ENCODE measurements at places on chromosomes 1 and 21. TPM values are rescaled to one million over a fixed set of nuclear protein-coding genes. Genes with fewer than 3 reads are reported as not detected.

DNA sequence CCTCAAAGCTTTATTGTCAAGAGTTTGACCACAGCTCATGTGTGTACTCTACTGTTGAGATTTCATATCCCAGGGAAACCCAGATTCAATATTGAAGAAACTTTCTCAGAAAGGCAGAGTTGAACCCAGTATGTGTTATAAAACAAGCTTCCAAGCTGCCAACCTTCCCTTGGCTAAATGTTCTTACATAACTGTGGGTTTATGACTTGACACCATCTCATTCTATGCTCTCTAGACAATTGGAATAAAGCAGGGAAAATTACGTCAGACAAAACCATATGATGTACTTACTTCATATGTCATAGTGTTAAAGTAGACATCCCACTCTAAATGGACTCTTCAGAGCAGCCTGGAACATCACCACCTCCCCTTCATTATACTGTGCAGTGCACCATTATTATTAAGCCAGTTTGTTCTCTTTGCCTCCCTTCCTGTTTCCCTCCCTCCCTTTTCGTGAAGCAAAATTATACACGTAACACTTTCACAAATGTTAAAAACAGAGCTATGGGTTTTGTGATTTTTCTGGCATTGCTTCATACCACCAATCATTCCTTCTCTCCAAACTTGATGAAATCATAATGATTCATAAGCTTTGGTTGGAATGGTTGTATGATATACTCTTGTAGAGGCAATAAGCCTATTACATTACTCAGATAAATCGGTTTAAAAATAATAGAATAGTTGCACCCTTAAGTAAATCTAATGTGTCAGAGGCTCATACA, 507.2 kb downstream of the LTN1 start:
- no peak for DNase-seq

GRCh38 chr1:11156963-11157362, 32.2 kb upstream of the ANGPTL7 start:
- no peak for DNase-seq

DNA sequence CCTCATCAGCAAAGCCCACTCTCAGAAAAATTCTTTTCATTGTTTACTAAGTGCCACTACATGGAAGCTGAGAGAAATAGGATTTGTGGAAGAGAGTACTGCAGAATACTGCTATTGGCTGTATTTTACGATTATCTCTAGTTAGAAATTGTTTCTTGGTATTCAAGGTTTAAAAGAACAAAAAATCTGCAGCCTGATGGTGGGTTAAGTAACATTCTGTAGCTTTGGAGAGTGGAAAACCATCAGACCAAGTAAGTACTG, 27.3 kb downstream of the PTTG1IP start:
- DNase-seq, result no peak

Gene ETV3L
- not detected for total RNA-seq

DNA sequence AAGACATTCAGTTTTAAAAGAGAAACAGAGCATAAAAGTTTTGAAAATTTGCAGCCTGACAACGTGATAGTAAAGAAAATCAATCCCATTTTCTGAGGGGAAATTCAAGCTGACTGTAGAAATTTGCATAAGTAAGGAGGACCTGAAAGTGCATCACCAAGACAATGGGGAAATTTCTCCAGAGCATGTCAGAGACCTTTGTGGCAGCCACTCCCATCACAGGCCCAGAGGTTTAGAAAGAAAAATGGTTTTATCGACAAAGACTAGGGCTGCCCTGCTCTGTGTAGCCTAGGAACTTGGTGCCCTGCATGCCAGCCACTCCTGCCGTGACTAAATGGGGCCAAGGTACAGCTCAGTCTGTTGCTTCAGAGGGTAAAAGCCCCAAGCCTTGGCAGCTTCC, 1640.2 kb upstream of the PRMT6 start:
- DNase-seq, result no peak

Gene C1orf116
- 0.17 TPM for total RNA-seq

DNA sequence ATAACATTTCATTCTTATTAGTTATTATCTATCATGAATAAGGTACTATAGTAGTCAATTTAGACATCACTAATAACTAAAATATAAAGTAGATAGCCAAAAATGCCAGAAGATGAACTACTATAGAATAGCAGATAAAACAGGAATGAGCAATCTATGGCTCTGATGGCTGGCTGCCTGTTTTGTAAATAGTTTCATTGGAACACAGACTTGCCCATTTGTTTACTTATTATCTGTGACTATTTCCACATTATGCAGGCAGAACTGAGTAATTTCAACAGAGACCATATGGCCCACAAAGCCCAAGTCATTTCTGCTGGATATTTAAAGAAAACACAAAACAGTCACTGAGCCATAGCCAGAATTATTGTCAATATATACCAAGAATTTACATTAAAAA, 222.1 kb downstream of the COL24A1 start:
- DNase-seq, result no peak

DNA sequence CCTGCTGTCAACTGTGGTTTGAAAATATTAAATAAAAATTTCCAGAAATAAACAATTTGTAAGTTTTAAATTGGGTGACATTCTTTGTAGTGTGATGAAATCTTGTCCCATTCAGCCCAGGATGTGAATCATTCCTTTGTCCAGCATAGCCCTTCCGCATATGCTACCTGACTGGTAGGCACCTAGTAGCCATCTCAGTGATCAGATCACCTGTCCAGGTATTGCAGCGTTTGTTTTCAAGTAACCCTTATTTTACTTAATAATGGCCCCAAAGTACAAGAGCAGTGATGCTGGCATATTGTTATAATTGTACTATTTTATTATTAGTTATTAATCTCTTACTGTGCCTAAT, 351.6 kb upstream of the B3GALT2 start:
- DNase-seq, result no peak

DNA sequence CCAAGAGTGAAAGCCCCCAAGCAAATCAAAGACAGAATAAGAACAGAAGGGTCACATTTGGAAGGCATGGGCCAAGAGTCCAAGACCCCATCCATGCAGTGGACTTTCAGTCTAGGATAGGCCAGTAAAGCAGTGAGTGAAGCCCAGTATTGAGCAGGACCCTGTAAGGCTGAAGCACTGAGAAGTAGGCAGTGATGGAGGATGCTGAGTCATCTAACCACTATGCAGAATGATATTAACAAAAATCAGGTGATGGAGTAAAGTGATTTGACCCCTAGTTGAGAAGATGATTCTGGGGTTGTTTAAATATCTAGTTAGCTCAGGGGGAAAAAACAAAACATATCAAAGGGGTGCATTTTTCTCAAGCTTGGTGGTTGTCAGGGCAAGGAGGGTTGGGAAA, 308.7 kb upstream of the PLXNA2 start:
- no peak for DNase-seq

DNA sequence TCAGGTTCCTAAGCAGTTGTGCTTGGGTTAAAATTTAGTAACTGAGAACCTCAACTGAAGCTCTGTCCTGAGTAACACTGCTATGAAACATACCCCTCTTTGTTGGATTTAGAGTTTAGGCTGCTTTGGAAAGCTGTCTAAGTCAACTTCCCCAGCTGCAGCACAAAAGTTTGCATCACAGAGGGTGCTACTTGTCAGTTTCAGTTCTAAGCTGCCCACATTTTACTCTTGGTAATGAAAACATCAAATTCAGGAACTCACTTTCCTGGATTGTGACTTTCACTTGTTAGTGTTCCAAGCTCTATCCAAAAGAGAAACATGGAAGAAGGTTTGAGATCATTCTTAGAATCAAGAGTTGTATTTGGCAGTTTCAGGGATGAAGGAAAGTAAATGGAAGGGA, 191.7 kb upstream of the NFIA start:
- no peak for DNase-seq

Gene HCRTR1
- 4.6 TPM for total RNA-seq

GRCh38 chr1:71657891-71658679, 577.2 kb upstream of the ZRANB2 start:
- no peak for DNase-seq

Gene CLCA1
- total RNA-seq, result not detected

- DNase-seq, result no peak
These were observed 11.4 kb downstream of the SAMD11 start for GRCh38 chr1:934991-935750.

Gene KRTAP10-4
- total RNA-seq, result not detected

GRCh38 chr1:118101515-118101844, 83.5 kb downstream of the SPAG17 start:
- DNase-seq, result no peak

DNA sequence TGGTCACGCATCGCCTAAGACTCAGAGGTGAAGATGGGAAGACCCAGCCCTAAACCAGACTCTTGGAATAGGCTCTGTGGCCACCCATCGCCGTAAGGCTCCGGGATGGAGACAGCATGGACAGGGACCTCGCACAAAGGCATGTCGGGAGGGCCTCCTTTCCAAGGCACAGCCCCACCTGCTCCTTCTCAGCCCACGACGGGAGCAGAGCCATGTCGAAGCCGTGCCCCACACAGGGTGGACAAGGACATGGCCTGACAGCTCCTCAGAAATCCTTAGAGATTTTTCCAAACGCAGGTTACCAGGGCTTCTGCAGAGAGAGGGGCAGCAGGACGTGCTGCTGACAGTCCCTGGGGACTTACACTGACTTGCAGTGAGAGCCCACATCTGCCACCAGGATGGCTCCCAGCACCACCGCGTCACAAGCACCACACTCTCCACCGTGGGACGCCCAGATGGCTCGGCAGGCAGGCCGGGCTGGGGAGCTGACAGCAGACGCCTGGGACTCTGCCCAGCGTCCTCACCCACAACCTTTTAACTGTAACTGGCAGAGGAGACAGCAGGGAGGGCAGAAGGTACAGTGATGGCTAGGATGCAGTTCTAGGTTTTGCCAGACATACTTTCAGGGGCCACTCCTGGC, 12.0 kb downstream of the SSU72 start:
- DNase-seq, result no peak

Gene CFAP141
- total RNA-seq, result not detected

DNA sequence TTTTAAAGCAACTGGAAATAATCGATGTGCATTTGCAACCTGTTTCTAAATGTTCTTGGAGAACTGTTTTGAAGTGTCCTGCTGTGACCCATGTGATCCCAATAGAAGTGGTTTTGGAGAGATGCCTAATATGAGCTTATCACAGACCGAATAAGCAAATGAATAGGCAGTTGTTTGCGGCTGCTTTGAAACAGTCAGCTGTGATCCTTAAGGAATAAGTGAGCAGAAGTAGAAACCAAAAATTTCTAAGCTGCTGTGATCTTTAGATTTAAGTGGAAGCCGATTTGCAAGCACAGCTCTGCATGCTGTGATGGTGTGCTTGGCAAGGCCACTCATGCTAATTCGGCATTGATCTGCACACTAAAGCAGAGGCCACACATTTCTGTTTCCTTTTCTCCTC, 329.5 kb upstream of the DUSP10 start:
- no peak for DNase-seq

GRCh38 chr21:37450445-37450941, 83.9 kb downstream of the DYRK1A start:
- peak; percentile 52 for DNase-seq

DNA sequence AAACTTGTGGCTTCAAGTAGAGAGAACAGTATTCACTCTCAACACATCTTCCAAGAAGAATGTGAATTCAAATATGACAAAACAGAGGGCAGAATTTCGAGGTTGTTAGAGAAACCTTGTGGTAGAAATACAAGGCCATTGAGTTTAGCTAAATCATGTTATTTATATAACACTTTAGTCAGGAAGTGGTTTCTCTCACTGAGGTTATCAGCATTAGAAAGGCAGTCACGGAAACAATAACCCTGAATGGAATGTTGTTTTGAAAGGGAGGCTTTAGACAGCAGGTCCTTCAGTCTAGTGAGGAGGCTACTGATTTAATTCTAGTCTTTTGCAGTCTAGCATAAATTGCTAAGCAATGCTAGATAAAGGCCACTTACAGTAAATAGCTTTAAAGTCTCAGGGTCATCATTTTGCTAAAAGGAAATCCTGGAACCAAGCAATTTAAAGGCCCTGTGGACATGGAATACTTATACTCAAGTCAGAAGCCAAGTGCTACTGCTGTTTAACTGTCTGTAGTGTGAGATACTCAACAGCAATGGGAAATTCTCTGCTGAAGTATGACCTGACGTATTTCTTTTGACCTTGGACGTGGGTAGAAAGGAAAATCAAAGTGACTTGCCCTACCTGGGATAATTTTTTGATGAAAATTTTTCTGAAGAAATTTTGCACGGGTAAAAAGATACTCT, 89.0 kb upstream of the CHODL start:
- DNase-seq, result peak; percentile 44

DNA sequence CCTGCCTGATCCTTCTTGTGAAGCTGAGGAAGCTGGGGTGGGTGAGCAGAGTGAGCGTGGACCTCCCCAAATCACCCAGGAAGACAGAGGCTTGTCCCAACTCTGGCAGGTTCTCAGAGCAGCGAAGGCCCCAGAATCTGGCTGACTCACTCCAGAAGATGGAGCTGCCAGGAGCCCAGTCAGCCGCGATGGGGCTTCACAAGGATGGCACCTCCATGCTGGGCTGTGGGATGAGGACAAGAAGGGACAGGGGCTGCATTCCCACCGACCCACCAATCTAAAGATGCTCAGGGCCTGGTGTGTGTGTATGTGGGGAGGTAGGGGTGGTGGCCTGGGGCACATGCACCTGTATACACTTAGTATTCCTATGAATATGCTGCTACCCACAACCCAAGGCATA, 52.9 kb downstream of the ATP1A1 start:
- no peak for DNase-seq

DNA sequence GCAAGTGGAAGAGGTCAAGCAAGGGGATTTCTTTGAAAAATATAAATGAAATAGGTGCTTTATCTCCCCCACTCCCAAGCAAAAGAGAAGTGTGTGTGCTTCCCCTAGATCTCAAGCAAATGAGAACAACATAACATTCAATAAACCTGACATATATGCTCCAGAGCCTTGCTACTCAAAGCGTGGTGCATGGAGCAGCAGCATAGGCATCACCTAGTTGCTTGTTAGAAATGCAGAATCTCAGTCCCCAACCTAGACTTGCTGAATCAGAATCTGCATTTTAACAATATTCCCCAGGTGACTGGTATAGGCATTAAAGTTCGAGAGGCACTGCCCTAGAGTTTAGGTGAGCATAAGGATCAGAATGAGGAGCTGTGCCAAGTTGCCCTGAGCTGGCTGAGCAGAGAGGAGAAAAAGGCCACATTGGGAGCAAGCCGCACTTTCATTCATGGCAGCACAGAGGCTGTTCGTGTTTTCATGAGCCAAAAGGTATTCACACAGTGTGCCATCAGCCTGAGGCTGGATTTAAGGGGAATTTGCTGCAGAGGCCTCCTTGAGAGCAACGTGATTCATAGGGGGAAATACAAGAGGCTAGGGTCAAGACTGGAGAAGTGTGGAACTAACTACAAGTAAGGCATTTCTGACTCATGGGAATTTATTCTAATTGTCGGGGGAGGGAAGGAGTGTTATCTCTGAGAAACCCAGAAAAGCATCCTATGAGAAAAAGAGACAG, 14.3 kb upstream of the LPAR3 start:
- DNase-seq, result no peak
